Left renal cortex interstitium (tissue), 4 donors: ENCODE measurements at places on chromosomes 2 and 18. TPM values are rescaled to one million over a fixed set of nuclear protein-coding genes. Genes with fewer than 3 reads are reported as not detected.

Gene HTRA2
- 36.9 TPM for polyA plus RNA-seq

Gene GREB1L
- polyA plus RNA-seq, result 4.3 TPM

Gene KIF1A
- polyA plus RNA-seq, result 11.1 TPM

Gene ZSWIM2
- not detected for polyA plus RNA-seq

Gene UGT1A8
- 0.06 TPM for polyA plus RNA-seq

Gene SLC38A11
- polyA plus RNA-seq, result 9.8 TPM

Gene EHD3
- 30.2 TPM for polyA plus RNA-seq

Gene AQP12B
- 0.19 TPM for polyA plus RNA-seq

Gene RAB3GAP1
- polyA plus RNA-seq, result 60.2 TPM

Gene SCYGR4
- not detected for polyA plus RNA-seq

Gene CD207
- 0.06 TPM for polyA plus RNA-seq

Gene SKOR2
- not detected for polyA plus RNA-seq
